ENCODE measurements at places on chromosomes 2 and 18. TPM values are rescaled to one million over a fixed set of nuclear protein-coding genes. Genes with fewer than 3 reads are reported as not detected.

GRCh38 chr2:151040039-151040438 lies 221.6 kb downstream of the RBM43 start:
- no peak for DNase-seq

GRCh38 chr2:169300636-169301530 lies 61.5 kb downstream of the LRP2 start:
- DNase-seq: no peak

DNA sequence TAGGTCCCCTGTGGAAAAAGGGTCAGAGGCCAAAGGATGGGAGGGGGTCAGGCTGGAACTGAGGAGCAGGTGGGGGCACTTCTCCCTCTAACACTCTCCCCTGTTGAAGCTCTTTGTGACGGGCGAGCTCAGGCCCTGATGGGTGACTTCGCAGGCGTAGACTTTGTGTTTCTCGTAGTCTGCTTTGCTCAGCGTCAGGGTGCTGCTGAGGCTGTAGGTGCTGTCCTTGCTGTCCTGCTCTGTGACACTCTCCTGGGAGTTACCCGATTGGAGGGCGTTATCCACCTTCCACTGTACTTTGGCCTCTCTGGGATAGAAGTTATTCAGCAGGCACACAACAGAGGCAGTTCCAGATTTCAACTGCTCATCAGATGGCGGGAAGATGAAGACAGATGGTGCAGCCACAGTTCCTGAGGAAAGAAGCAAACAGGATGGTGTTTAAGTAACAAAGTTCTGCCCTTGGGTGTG lies 165.8 kb downstream of the RPIA start:
- DNase-seq: no peak

DNA sequence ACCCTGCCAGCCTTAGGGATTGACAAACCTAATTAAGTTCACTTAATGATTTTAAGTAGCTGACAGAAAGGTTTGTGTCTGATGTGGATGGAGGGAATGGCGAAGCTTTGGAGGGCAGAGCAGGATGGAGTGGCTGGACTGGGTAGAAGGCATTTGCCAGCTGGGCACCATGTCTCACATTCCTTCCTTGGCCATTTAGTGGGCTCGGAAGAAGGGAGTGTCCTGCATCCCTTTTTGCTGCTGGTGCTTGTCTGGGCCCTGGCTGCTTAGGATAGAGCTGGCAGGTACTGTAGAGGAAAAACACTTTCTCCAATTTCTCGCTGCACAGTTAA lies 166.7 kb downstream of the CLIP4 start:
- no peak for DNase-seq

The UGT1A5 gene
- not detected for polyA plus RNA-seq

All from CD4-positive, alpha-beta memory T cell (primary cell).